ENCODE measurements at places on chromosomes 1 and 21.

DNA sequence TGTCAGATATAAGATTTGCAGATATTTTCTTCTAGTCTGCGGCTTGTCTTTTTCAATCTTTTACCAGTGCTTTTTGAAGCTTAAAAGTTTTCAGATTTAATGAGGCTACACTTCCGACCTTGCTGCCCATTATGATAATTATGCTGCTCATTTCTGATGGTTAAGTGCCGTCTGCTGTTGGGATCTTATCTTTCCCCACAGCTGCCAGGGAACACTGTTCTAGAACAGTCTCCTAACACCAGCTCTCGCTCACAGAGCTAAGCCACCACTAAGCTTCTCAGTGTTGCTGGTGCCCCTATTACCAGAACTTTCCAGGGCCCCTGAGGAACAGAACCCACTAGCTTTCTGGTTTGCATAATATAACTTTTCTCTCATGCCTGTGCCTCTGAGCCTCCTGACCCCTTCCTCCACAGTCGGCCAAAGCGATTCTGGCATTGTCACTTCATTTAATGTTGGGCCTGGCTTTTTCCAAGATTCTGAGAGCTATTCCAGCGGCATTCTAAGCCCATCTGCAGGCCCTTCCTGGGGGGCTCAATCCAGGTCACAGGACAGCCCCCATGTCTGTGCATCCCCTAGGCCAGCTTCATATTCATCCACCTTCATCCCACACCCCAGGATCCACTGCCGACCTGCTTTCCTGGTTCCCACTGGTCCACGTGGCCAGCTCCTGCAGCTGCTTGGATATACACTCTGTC is 237.0 kb downstream of the PTPRU start:
- no peak for DNase-seq

- no peak for DNase-seq
Observed at GRCh38 chr1:2316451-2316961, 74.8 kb downstream of the MORN1 start.

- DNase-seq = no peak
Observed at GRCh38 chr21:25326181-25326580, 281.1 kb downstream of the MRPL39 start.

- no peak for DNase-seq
Observed at GRCh38 chr1:8854240-8854639, 24.2 kb downstream of the ENO1 start.

DNA sequence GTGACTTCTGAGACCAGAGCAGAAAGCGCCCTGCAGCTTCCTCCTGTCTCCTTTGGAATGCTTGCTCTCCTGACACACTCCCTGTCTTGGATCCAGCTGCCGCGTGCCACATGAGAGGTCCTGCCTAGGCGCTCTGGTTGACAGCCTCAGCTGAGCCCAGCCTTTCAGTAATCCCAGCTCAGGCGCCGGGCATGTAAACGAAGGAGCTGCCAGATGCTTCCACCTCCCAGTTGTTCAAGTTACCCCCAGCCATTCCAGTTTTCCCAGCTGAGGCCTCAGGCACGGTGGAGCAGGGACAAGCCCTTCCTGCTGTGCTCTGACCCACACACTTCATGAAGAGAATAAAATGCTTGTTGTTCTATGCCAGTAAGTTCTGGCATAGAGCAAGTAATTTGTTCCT is 14.3 kb upstream of the CD34 start:
- DNase-seq = no peak

GRCh38 chr1:15444468-15445389 is 6.5 kb downstream of the CTRC start:
- DNase-seq = no peak

- no peak for DNase-seq
Observed at GRCh38 chr1:193754732-193755427, 568.5 kb upstream of the B3GALT2 start.

DNA sequence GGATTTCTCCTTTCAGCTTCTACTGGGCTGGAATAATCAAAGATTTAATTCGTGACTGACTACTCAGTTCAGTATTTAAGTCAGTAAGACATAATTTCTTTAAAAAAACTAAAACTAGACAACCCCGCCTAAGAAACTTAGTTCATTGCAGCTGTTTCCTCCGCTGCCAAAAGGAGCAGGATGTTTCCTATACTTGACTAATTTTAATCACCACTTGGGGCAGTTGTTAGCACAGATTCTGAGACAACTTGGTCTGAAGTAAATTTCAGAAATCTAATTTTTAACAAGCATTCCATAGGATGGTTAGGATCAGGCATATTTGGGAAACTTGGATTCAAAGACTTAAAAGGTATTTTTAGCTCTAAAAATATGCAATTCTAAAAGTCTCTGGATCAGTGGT is 34.0 kb downstream of the EPRS1 start:
- no peak for DNase-seq

DNA sequence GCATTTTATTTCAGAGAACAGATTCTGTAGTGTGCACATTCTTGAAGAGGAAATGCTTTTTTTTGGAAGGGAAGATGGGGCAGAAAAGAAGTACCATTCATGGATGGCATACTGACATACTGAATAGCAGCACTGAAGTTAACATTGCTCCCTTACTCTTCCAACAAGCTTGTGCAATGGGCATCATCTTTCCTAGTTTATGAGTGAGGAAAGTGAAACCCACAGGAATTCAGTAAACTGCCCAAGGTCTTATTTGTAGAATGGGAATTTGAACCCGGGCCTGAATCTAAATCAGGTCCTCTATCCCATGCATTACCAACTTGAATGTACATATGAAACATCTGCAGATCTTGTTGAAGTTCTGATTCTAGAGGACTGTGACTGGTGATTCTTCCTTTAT is 215.7 kb upstream of the FGGY start:
- DNase-seq = no peak

DNA sequence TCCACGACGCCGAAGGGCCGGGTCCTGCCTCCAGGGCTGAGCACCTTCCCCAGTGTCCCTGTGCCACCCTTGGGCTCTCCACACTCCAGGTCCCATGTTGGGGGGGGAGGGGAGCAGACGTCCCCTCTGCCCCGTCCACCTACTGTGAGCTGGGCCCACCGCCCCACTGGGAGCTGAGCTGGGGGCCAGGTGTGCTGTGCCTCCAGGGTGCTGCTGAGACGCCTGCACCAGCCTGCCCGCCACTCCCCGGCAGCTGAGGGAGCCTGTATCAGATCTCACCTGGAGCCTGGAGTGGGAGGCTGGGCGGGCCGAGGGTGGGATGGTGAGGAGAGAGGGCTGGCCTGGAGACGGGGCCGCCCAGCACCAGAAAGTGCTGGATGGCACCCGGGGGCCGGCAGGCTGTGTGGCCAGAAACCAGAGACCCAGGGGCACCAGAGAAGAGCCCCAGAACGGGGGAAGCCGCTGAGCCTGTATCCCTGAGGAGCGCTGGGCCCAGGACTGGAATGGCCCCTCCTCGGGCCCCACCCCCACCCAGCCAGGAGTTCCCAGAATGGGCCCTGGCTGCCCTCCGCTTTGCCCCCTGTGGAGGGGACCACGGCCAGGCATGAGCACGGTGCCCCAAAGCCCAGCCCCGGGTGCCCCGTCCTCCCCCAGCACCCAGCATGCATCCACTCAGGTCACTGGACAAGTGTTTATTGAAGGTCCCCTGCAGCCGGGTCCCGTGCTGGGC is 3.4 kb downstream of the TNFRSF18 start:
- DNase-seq = no peak

- no peak for DNase-seq
Observed at GRCh38 chr1:172351346-172351745, 69.1 kb upstream of the C1orf105 start.

Data from stimulated activated CD8-positive, alpha-beta memory T cell treated with anti-CD3 and anti-CD28 coated beads, Interleukin-15, amount 100 ng/mL, for 1 hour (primary cell).